CD4-positive, alpha-beta T cell treated with Interleukin-6 for 4 hours (primary cell): ENCODE measurements at places on chromosomes 4 and X.

DNA sequence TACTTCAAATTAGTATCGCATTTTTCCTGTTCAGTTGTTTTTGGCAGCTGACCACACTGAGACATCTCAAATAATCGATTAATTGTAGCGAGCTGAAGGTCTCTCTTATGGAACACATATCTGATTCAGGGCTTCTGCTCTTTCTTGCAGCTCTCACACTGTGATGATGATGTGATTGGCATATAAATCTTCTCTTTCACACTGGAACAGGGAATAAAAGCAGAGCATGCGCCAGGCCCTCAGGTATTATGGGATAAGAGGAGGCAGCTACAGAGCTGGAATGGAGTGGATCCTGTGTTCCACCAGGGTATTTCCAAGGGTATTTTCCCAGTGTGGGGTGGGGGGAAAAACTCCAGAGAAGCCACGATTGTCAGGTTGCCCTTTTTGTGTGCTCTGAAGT, 265.4 kb upstream of the CASK start:
- no peak for DNase-seq

GRCh38 chr4:70637239-70637913, 8.8 kb downstream of the ENAM start:
- DNase-seq = no peak

GRCh38 chrX:119455264-119455663, 13.0 kb upstream of the SLC25A5 start:
- DNase-seq = no peak

GRCh38 chrX:140661643-140662042, 47.9 kb upstream of the LINC00632 start:
- no peak for DNase-seq

DNA sequence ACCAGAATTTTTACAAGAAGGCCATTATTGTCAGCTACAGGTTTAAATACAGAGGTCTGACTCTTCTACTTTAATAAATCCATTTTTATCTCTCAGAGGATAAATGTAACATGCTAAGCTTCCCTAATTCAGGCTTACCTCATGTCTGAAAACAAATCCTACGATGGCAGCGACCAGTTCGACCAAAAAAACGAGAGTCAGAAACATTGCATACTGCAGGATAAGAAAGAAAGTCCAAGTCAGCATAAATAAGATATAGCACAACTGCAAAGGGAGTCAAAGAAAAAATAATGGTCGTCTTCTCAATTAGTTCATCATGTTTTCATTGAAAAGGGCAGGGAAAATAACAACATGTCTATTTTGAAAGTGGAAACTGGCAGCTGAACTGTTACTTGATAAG, 1.6 kb downstream of the TSPAN6 start:
- DNase-seq = no peak

DNA sequence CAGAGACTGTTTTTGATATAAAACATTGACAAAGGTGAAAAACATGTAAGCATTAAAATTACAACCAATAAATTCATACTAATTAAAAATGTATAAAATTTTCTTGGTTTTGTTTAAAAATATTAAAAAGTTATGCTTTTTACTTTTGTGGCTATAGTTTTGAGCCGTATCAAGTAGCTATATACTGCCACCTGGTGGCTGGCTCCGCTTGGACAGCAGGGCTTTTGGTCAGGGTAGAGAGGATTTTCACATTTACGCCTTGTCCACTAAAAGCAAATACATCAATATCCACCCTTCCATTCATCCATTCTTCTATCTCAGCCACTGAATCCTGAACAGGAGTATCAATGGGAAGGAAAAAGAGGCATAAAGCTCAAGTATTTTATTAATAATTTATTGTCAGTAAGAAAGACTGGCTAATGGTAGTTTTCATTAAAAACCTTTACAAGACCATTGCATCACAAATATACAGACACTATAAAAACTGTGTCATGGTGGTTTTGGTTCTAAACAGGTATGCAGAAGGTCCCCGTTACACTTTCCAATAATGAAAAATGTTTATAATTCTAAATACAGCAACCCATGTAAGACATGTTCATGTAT, 32.1 kb upstream of the MTNR1A start:
- peak; percentile 61 for DNase-seq

- DNase-seq = peak; percentile 4
These were observed 119.1 kb upstream of the OTUD4 start for GRCh38 chr4:145299380-145300076.

- no peak for DNase-seq
These were observed 540 bp downstream of the ZNF721 start for GRCh38 chr4:498328-498904.

- no peak for DNase-seq
These were observed 8.7 kb upstream of the TECRL start for GRCh38 chr4:64417974-64418373.

GRCh38 chrX:39487166-39487968, 610.4 kb downstream of the BCOR start:
- DNase-seq = no peak

- DNase-seq = no peak
These were observed 4.6 kb upstream of the ERCC6L start for GRCh38 chrX:72243472-72243871.

DNA sequence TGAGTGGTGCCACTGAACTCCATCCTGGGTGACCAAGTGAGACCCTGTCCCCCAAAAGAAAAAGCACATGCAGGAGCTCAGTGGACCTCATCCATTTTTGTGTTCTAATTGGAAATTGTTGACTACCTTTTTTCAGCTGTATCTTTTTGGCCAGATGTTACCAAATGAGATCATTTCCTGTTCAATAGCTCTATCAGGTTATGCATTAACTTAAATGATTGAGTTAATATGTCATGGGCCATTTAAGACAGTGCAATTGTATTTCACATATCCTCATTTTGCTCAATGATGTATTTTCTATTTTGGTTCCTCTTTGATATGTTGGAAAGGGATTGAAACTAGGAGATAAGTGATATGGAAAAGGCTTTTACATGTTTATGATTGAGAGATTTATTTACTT, 26.2 kb upstream of the RHOH start:
- DNase-seq = no peak

- no peak for DNase-seq
These were observed 113.7 kb downstream of the CHRNA9 start for GRCh38 chr4:40448875-40449274.

DNA sequence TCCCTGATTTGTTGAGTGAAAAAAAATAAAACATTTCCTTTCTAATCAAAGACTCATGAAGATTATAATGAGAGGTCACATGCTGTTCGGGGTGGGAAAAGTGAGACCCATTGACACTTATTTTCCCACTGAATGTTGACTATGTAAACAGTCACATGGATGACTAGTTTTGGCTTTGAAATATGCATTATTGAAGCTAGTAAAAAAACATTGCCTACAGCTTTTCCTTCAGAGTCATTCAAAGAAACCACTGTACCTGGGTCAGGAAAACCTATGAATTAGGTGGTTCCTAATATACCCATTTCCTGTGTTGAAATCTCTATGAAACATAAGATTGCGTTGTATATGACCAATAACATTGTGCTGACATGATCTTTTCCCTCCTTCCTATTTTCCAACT, 251.2 kb downstream of the CFAP299 start:
- DNase-seq = no peak

- DNase-seq = no peak
These were observed 186.3 kb downstream of the MOSPD2 start for GRCh38 chrX:15059474-15059873.

GRCh38 chr4:78244705-78245485, 187.8 kb downstream of the FRAS1 start:
- no peak for DNase-seq

- no peak for DNase-seq
These were observed 63.3 kb upstream of the RELL1 start for GRCh38 chr4:37749398-37749988.

- no peak for DNase-seq
These were observed 20.7 kb upstream of the MAB21L2 start for GRCh38 chr4:150561143-150561737.

- DNase-seq = no peak
These were observed 169.9 kb upstream of the RBPJ start for GRCh38 chr4:26150948-26151347.

DNA sequence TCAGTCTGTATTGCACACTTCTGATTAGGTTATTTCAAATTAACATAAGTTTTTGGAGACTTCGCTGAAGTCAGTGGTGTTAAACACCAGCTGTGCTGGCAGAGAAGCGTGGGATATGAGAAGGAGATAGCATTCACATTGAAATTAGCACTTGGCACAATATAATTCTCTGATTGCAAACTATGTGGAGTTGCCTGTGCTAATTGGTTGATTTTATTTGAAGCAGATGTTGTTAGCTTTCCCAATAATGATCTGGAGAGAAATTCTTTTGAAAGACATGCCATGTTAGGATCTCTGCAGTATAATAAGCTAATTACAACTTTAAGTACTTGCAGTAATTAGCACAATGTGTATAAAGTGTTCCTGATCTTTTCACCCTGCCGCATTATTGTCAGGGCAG, 367.4 kb upstream of the ARX start:
- DNase-seq = no peak

- DNase-seq = no peak
These were observed 26.4 kb upstream of the TMSB4X start for GRCh38 chrX:12948495-12948894.

DNA sequence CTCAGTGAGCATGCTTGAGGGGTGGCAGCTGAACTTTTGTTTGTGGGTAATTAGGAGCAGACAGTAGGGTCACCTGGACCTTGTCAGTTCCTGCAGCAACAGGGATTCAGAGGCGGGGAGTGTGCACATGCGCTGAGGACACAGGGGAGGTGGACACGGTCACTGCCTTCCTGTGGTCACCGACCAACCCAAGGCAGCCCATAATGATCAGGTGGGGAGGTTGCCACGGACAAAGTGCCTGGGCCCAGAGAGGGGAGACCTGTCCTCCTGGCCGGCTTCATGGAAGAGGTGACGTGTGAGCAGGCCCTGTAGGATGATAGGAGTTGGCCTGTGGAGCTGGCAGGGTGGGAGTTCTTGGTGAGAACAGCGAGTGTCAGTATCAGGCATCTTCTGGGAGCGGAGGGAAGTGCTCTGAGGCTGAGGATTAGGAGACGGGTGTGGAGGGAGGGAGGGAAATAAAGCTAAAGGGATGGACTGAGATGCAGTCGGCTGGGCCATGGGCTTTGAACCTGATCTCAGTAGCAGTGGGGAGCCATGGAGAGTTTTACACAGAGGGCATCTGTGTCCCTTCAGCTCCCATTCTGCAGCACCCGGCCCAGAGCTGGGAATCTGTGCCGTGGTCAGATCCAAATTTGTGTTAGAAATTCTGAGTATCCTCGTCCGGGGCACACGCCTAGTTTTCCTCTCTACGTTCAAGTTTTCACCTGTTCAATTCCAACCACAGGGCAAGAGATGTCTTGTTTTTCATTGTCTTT, 100.0 kb downstream of the PSAPL1 start:
- DNase-seq = no peak

DNA sequence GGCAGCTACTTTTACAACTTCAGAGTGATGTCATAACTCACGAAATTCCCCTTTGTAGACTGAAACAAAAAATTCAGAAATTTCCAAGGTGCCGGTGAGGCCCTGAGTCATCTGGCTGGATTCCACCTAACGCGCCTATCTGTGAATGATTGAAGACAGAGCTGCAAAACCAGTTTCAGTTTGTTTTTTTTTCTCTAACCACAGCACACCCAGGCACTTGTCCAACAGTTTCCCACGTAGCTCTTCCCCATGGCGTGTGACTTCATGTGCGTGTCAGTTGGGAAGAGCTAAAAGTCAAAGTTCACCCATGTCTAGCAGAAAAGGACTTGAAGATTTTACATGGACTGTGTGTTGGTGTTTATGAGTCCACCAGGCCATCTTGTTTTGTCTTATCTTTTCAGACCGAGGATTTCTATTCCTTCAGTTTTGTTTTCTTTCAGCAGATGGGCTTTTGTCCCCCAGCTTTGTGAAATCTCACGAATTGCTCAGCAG, 16.4 kb downstream of the TCEANC start:
- DNase-seq = peak; percentile 39

GRCh38 chr4:183765251-183765911, 106.3 kb downstream of the TRAPPC11 start:
- DNase-seq = no peak

GRCh38 chrX:20432746-20433387, 166.2 kb upstream of the RPS6KA3 start:
- DNase-seq = no peak

DNA sequence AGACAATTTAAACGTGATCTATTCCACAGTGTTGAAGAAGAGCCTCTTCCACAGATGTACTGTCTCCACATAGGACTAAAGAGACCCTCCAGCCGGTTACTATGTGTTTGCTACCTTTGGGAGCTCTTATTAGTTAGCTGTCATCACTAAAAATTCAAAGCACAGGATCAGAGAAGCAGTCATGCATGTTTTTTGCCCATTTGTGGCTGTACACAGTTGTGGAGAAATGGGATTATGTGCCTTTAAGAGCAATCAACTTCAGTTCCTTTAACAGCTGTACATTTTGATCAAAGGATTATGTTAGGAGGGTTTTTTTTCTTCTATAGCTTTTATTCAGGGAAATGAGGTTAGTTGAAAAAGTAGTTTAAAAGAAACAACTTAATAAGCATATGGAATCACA, 149.0 kb upstream of the SPOCK3 start:
- no peak for DNase-seq

DNA sequence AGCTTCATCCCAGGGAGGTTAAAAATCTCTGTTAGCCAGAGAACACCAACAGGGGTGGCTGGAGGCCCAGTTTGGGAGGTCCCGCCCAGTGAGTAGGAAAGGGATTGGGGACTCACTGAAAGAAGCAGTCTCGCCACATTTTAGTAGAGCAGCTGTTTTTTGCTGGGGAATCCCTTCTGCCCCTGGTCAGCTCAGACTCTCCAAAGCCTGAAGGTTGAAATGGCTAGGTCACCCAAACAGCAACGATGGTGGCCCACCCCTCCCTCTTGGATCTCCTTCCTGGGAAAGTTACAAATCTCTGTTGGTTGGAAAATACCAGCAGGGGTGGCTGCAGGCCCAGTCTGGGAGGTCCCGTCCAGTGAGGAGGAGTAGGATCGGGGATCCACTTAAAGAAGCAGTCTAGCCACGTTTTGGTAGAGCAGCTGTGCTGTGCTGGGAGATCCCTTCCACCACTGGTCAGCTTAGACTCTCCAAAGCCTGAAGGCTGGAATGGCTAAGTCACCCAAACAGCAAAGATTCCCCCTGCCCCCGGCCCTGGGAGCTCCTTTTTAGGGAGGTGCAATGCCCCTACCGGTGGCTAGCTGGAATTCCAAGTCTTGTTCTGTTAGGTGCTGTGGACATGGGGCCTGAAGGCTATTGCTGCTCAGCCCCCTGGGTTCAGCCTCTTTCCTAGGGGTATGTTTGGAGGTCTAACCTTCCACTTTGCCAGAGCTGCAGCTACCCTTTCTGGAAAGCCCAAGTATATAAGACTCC, 40.0 kb upstream of the TEX13A start:
- DNase-seq = no peak

DNA sequence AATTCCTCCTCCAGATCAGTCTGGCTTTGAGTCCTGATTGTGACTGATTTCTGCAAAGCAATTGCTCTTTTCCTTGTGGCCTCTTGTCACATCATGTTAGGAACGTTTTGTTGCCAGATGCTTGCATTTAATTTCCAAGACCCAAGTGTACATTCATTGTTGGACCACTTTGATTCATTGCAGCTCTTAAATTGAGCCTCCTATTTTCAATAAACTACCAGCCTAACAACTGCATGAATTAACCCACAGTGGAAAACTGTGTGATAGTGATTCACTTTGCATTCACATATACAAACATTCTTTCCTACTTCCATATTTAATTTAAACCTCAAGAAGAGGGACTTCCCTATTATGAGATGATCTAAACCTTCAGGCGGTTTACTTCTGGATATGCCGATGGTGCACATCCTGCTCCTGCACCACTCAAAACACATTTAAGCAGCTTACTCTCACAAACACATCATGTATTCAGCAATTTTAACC, 118.4 kb downstream of the AFF1 start:
- DNase-seq = no peak
